Adrenal gland (tissue), 19 donors: ENCODE measurements at places on chromosomes 5 and 9. TPM values are rescaled to one million over a fixed set of nuclear protein-coding genes. Genes with fewer than 3 reads are reported as not detected.

The GRXCR2 gene
- not detected for polyA plus RNA-seq

The SH3PXD2B gene
- 15.2 TPM for polyA plus RNA-seq

The IL13 gene
- 0.32 TPM for polyA plus RNA-seq

The F2RL2 gene
- polyA plus RNA-seq, result 0.46 TPM

The STK32A gene
- 8.8 TPM for polyA plus RNA-seq

The MAMDC2 gene
- 3.0 TPM for polyA plus RNA-seq

The PWWP2A gene
- polyA plus RNA-seq, result 7.0 TPM

The SPATA31C1 gene
- not detected for polyA plus RNA-seq

The C6 gene
- polyA plus RNA-seq, result 1.8 TPM

The ZNF474 gene
- polyA plus RNA-seq, result 0.17 TPM

The PLPPR1 gene
- polyA plus RNA-seq, result 0.20 TPM

The SMIM23 gene
- polyA plus RNA-seq, result not detected

The AHRR gene
- polyA plus RNA-seq, result 0.88 TPM

The FXN gene
- 11.7 TPM for polyA plus RNA-seq

The IFNA13 gene
- polyA plus RNA-seq, result not detected

The C1QTNF3 gene
- 13.0 TPM for polyA plus RNA-seq

The CCDC180 gene
- polyA plus RNA-seq, result 18.4 TPM

The SLC35D2 gene
- polyA plus RNA-seq, result 10.4 TPM

The GCNT4 gene
- polyA plus RNA-seq, result 0.27 TPM

The LCN1 gene
- not detected for polyA plus RNA-seq

The TLX3 gene
- not detected for polyA plus RNA-seq

The GSN gene
- polyA plus RNA-seq, result 180 TPM

The SMIM3 gene
- polyA plus RNA-seq, result 25.7 TPM

The PCDHB11 gene
- polyA plus RNA-seq, result 0.81 TPM

The ZDHHC11B gene
- polyA plus RNA-seq, result 5.2 TPM

The C8G gene
- polyA plus RNA-seq, result 1.1 TPM

The TRMO gene
- polyA plus RNA-seq, result 7.8 TPM

The ZNF462 gene
- polyA plus RNA-seq, result 7.3 TPM

The SHC3 gene
- polyA plus RNA-seq, result 10.9 TPM

The PRELID2 gene
- polyA plus RNA-seq, result 2.5 TPM

The FOXD4L3 gene
- polyA plus RNA-seq, result not detected

The EMB gene
- 12.0 TPM for polyA plus RNA-seq

The RASGEF1C gene
- polyA plus RNA-seq, result 0.80 TPM

The FOXD4L6 gene
- polyA plus RNA-seq, result not detected

The HSD17B3 gene
- polyA plus RNA-seq, result not detected

The PRKACG gene
- polyA plus RNA-seq, result not detected

The NR4A3 gene
- polyA plus RNA-seq, result 7.6 TPM

The SLC25A51 gene
- 14.9 TPM for polyA plus RNA-seq

The IL9 gene
- polyA plus RNA-seq, result not detected

The NUDT12 gene
- polyA plus RNA-seq, result 12.7 TPM

The LIX1 gene
- polyA plus RNA-seq, result 0.18 TPM

The PNPLA7 gene
- 64.1 TPM for polyA plus RNA-seq

The CNTNAP3 gene
- polyA plus RNA-seq, result 0.51 TPM

The FGD3 gene
- polyA plus RNA-seq, result 5.6 TPM

The ADAMTS12 gene
- polyA plus RNA-seq, result 9.0 TPM

The ACOT12 gene
- polyA plus RNA-seq, result not detected

The APBA1 gene
- 2.2 TPM for polyA plus RNA-seq

The PRRX2 gene
- polyA plus RNA-seq, result 8.1 TPM

The DDX46 gene
- polyA plus RNA-seq, result 19.7 TPM

The SLC46A2 gene
- polyA plus RNA-seq, result 0.09 TPM

The DMRT2 gene
- not detected for polyA plus RNA-seq
